Camera-type eye (tissue), 1 donor: ENCODE measurements at places on chromosomes 1 and 21. TPM values are rescaled to one million over a fixed set of nuclear protein-coding genes. Genes with fewer than 3 reads are reported as not detected.

Gene ABCG1
- 57.7 TPM for total RNA-seq

Gene CDC42
- 230 TPM for total RNA-seq

Gene ATXN7L2
- total RNA-seq = 9.6 TPM

Gene CELA3B
- not detected for total RNA-seq

Gene NR1I3
- total RNA-seq = not detected

Gene CNKSR1
- 8.4 TPM for total RNA-seq

Gene CLEC20A
- total RNA-seq = not detected

Gene HPCA
- total RNA-seq = 15.2 TPM

Gene UBE2U
- total RNA-seq = 0.33 TPM

Gene CD5L
- total RNA-seq = not detected

Gene GPR37L1
- total RNA-seq = 0.88 TPM

Gene CPT2
- 14.3 TPM for total RNA-seq

Gene KCNA3
- total RNA-seq = 3.6 TPM

Gene MARK1
- total RNA-seq = 25.6 TPM

Gene BARHL2
- 2.8 TPM for total RNA-seq

Gene PRR9
- not detected for total RNA-seq
